ENCODE measurements at places on chromosomes 1 and 21. TPM values are rescaled to one million over a fixed set of nuclear protein-coding genes. Genes with fewer than 3 reads are reported as not detected.

The BRINP3 gene
- polyA plus RNA-seq = not detected

The KCNA3 gene
- polyA plus RNA-seq = not detected

GRCh38 chr1:174157157-174157806 lies 2.0 kb upstream of the RABGAP1L start:
- no peak for DNase-seq

- DNase-seq = no peak
These were observed 66.3 kb upstream of the FGGY start for GRCh38 chr1:59230622-59231021.

DNA sequence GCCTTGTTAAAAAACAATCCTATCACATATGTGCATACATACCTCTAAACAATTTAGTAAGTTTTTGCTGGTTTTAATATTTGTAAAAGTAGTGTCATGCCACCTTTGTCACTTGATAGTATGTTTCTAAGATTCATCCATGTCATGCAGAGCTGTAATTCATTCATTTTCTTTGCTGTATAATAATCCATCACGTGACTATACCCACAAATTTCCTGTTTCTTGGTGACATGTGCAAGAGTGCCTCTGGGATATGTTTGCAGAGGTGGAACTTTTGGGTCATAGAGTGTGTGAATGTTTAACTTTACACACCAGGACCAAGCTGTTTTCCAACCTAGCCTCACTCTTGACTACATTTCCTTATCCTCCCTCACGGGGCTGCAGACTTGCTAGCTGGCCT lies 62.9 kb downstream of the ZSCAN20 start:
- DNase-seq = no peak

GRCh38 chr21:37751268-37751975 lies 164.8 kb downstream of the KCNJ6 start:
- DNase-seq = no peak

Measured in SK-N-SH (cell line).